Posterior vena cava (tissue), 2 donors: ENCODE measurements at places on chromosomes 3 and 15. TPM values are rescaled to one million over a fixed set of nuclear protein-coding genes. Genes with fewer than 3 reads are reported as not detected.
A peak's percentile ranks its signal among the peaks of the same experiment; 100 is the strongest.

DNA sequence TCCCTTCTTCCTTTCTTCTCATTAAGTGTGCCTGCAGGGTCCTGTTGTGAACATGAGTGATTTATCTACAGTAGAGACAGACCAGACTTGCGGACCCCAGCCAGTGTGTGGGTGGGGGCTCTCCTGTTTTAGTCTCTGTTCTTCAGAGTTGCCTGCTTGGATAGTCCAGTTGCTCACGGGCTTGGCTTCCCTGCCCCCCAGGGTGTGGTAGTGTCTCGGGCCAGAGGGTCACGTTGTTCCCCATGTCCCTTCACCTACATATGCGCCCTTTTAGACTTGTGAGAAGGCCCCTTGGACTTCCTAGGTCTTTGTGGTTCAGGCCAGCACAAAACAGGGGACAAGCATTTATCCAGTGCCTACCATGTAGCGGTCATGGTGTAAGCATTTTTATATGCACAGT lies 85.8 kb downstream of the AAGAB start:
- DNase-seq = no peak

GRCh38 chr15:80915472-80915871 lies 74.1 kb downstream of the MESD start:
- no peak for DNase-seq

GRCh38 chr3:133153382-133153781 lies 115.2 kb downstream of the TMEM108 start:
- DNase-seq = no peak

- DNase-seq = peak; percentile 45
Observed at GRCh38 chr3:13718436-13718835, 161.4 kb downstream of the WNT7A start.

DNA sequence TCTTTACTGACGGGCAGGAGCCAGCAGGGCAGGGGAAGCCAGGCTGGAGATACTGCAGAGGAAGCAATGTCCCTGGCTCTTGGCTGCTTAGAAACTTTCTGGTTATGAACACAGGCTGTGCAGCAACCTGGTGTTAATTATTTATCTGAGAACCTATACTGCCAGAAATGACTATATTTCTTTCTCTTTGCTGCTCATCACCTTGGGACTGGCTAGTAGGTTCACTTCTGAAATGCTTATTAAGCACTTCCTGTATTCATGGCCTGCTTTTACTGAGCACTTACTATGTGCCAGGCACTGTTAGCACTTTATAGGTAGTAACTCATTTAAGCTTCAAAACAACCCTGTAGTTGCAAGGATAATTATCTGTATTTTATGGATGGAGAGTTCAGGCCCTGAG lies 57.6 kb downstream of the RAB11A start:
- no peak for DNase-seq

- no peak for DNase-seq
Observed at GRCh38 chr15:42605796-42606195, 30.4 kb downstream of the STARD9 start.

GRCh38 chr15:62348623-62349022 lies 183.5 kb upstream of the C2CD4B start:
- DNase-seq = no peak

DNA sequence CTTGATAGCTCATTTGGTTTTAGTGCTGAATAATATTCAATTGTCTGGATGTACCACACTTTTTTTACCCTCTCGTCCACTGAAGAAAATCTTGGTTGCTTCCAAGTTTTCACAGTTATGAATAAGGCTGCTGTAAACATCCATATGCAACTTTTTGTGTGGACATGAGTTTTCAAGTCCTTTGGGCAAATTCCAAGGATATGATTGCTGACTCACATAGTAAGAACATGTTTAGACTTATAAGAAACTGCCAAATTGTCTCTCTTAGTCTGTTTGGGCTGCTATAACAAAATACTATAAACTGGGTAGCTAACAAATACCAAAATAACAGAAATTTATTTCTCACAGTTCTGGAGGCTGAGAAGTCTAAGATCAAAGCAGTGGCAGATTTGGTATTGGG lies 59.5 kb upstream of the TNFSF10 start:
- DNase-seq = no peak

DNA sequence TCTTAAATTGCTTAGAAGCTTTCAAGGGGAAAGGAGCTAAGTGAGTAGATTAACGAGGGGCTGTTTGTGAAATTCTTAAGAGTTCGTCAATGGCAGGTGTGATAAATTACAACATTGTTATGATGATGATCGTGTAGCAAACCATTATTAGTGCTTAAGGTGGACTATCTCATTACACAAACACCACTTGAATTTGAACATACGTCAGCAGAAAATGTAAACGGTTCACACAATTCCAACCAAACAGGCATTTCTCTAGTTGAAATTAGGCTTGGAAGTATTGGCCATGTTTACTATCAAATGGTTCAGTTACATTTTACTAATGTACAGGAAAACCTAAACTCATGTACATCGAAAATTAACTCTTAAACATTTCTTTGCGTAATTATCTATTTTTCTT lies 102.8 kb downstream of the PYDC2 start:
- DNase-seq = no peak

DNA sequence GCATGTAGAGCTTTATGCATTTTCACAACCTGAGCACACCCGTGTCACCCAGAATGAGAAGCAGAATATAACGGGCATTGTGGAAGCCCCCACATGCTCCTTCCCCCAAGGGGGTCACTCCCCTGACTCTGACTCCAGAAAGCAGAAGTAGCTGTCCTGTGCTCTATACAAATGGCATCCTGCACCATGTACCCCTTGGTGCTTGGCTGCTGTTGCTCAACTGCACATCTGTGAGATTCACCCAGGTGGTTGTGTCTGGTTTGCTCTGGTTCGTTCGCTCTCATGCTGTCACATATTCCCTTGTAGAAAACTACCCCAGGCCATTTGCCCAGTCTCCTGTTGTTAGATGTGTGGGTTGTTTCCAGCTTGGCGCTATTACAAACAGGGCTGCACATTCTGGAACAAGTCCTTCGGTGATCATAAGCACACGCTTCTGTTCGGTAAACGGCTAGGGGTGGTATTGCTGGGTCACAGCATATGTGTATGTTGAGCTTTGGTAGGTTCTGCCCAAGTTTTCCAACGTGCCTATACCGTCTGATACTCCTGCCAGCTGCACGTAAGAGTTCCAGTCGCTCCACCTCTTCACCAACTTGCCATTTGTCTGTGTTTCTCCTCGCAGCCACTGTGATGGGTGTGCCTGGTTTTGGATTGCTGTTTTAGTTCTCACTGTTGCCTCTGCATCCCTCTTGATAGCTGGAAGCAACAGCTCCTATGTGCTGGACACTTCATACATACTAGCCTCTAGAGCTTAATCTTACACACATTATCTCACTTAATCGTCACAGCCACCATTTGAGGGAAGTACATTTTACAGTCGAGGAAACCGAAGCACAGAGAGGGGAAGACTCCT lies 65.4 kb upstream of the SLC6A6 start:
- DNase-seq = no peak

- DNase-seq = no peak
Observed at GRCh38 chr3:57709559-57709958, 16.7 kb upstream of the DENND6A start.

DNA sequence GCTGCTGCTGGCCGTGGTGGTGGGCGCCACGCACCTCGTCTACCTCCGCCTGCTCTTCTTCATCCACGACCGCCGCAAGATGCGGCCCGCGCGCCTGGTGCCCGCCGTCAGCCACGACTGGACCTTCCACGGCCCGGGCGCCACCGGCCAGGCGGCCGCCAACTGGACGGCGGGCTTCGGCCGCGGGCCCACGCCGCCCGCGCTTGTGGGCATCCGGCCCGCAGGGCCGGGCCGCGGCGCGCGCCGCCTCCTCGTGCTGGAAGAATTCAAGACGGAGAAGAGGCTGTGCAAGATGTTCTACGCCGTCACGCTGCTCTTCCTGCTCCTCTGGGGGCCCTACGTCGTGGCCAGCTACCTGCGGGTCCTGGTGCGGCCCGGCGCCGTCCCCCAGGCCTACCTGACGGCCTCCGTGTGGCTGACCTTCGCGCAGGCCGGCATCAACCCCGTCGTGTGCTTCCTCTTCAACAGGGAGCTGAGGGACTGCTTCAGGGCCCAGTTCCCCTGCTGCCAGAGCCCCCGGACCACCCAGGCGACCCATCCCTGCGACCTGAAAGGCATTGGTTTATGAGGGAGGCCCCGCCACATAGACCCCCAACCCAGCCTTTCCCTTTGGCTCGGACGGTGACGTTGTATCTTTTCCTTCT lies 1.1 kb downstream of the GPR27 start:
- peak; percentile 78 for DNase-seq

DNA sequence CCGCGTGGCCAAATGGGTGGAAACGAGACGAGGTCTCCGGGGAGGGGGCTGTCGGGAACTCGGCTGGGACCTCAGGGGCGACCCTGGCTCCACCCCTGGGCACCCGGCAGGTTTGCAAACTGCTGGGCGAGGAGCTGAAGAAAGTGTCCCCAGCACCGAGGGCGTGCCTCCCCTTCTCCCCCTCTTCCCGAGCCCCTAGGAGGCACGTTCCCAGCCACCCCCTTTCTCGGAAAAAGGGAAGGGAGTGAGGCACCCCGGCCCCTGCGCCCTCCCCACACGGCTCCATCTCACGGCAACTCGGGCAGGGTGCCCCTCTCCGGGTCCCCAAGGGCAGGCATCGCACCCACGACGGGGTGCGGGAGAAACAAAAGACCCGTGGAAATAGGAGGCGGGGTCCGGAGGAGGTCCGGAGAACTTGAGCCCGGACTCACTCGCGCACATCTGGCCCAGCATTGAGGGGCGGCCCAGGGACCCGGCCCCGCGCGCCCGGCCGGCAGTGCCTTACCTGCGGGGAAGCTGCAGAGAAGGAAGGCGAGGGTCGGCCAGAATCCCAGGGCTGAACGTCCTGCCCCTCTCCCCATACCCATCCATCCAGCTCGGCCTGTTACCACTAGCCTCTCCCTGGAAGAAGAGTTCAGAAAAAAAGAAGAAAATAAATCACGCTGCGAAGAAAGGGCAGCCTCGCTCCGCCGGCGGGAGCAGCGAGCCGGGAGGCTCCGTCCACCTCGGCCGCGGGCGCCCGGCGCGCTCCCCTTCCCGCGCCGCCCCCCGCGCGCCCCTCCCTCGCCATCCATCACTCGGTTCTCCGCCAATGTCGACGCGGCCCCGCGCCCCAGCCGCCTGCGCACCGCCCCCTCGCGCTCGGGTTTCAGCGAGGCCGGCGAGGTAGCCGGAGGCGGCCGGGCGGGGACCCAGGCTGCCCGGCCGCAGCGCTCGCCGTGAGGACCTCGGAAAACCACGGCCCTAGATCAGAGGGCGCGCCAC lies 16.3 kb downstream of the RGMA start:
- DNase-seq = peak; percentile 91

DNA sequence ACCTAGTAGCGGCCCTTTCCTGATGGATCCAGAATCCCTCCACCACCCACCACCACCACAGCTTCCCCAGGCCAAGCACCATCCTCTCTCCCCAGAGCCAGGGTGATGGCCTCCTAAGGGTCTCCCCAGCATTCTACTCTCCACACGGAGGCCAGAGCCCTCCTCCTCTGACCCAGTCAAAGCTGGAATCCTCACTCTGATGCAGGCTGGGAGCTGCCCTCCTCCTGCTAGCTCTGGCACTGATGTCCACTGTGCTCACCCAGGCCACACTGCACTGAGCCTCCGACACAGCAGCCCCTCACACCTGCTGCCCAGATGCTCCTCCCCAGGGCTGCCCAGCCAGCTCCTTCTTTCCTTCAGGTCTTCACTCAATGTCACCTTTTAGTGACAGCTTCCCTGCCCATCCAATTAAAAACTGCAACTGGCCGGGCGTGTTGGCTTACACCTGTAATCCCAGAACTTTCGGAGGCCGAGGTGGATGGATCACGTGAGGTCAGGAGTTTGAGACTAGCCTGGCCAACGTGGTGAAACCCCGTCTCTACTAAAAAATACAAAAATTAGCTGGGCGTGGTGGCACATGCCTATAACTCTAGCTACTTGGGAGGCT lies 21.0 kb downstream of the XXYLT1 start:
- no peak for DNase-seq

DNA sequence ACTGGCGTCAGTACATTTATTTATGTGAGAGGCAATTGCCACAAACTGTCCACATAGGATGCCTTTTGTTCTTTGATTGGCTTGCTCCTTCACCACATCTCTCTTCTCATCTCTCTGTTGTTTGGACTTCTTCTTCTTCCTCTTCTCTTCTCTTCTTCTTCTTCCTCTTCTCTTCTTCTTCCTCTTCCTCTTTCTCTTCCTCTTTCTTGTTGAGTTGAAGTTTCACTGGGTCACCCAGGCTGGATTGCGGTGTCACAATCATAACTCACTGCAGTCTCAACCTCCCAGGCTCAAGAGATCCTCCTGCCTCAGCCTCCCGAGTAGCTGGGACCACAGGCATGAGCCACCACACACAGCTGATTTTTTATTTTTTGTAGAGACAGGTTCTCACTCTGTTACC lies 67.7 kb upstream of the GSK3B start:
- DNase-seq = no peak

- DNase-seq = no peak
Observed at GRCh38 chr15:61750271-61751084, 309.8 kb downstream of the VPS13C start.

DNA sequence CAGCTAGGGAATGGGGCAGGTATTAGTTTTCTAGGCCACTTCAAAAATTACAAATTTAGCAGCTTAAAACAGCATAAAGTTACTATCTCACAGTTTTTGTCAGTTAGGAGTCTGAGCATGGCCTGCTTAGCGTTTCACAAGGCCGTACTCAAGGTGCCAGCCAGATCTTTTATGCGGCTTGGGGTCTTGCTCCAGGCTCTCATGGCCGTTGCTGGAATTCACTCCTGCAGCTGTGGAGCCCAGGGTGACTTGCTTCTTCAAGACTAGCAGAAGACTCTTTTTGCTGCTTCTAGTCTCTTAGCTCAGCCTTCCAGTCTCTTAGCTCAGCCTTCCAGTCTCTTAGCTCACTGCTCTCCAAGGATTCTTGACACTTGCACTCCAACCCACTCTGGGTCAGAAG lies 242.1 kb upstream of the CTDSPL start:
- DNase-seq = no peak

DNA sequence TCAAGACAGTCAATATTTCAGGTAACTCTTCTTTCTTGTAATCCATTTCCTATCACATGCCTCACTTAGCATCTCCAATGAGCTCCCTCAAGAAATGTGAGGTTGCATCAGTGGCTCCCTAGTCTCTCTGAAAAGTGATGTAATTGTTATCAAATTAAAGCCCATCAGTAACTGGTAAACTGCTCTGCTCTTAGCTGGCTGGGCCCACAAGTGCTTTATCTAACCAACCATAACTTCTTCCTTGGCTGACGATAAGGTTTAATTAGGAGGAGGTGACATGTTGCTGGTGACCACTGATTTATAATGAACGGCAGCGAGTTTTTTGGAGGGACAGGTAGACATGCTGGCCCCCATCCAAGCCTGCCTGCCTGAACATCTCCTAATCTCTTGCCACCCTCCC lies 79.6 kb downstream of the RTP4 start:
- no peak for DNase-seq

- no peak for DNase-seq
Observed at GRCh38 chr3:111324645-111325044, 217.4 kb upstream of the CD96 start.

GRCh38 chr3:174153871-174154270 lies 705.3 kb upstream of the NAALADL2 start:
- DNase-seq = no peak

GRCh38 chr3:156551746-156552145 lies 3.2 kb downstream of the SSR3 start:
- no peak for DNase-seq

Gene SPSB4
- 0.76 TPM for total RNA-seq

Gene GOLGA6L4
- 6.4 TPM for total RNA-seq

Gene WWTR1
- 177 TPM for total RNA-seq

Gene MAPKAPK3
- total RNA-seq = 21.8 TPM

Gene CP
- 13.7 TPM for total RNA-seq
